Hair follicle dermal papilla cell (primary cell): ENCODE measurements at places on chromosomes 5 and 9. TPM values are rescaled to one million over a fixed set of nuclear protein-coding genes. Genes with fewer than 3 reads are reported as not detected.

SPATA31C1 gene
- not detected in 2 replicates for total RNA-seq

TMEM215 gene
- not detected in 2 replicates for total RNA-seq

SLC4A9 gene
- total RNA-seq: not detected in 2 replicates

GDNF gene
- 9.5 and 11.5 TPM in 2 replicates for total RNA-seq

MEIKIN gene
- not detected in 2 replicates for total RNA-seq

DMRT3 gene
- not detected in 2 replicates for total RNA-seq

KIF4B gene
- total RNA-seq: under 0.01 TPM in 1 of 2 replicates, not detected in the other

OSMR gene
- total RNA-seq: 72.5 and 103 TPM in 2 replicates

NMUR2 gene
- not detected in 2 replicates for total RNA-seq

LCN9 gene
- not detected in 2 replicates for total RNA-seq

CDO1 gene
- total RNA-seq: 3.6 and 4.7 TPM in 2 replicates

PCDHB15 gene
- total RNA-seq: 0.24 and 0.32 TPM in 2 replicates

ALDH1A1 gene
- total RNA-seq: 0.49 TPM in 1 of 2 replicates, not detected in the other

PPP1R26 gene
- 8.1 and 10.1 TPM in 2 replicates for total RNA-seq

HACD4 gene
- 14.5 and 19.0 TPM in 2 replicates for total RNA-seq

PCDH1 gene
- 1.2 and 1.5 TPM in 2 replicates for total RNA-seq

BRD9 gene
- 28.8 and 30.3 TPM in 2 replicates for total RNA-seq

SPINK7 gene
- not detected in 2 replicates for total RNA-seq

CHSY3 gene
- 9.5 and 14.9 TPM in 2 replicates for total RNA-seq

NTRK2 gene
- total RNA-seq: 3.1 and 3.5 TPM in 2 replicates

PLAC8L1 gene
- not detected in 2 replicates for total RNA-seq

TPPP gene
- total RNA-seq: under 0.01 and 0.12 TPM in 2 replicates

ACTL7A gene
- not detected in 2 replicates for total RNA-seq

CCDC152 gene
- 2.2 and 2.8 TPM in 2 replicates for total RNA-seq

GRM6 gene
- under 0.01 TPM in 1 of 2 replicates, not detected in the other for total RNA-seq

NMRK1 gene
- 22.6 and 25.5 TPM in 2 replicates for total RNA-seq

NEUROG1 gene
- total RNA-seq: not detected in 2 replicates

SHOC1 gene
- under 0.01 TPM in 1 of 2 replicates, not detected in the other for total RNA-seq

IPPK gene
- total RNA-seq: 10.7 and 13.8 TPM in 2 replicates

TMEM171 gene
- 27.3 and 42.5 TPM in 2 replicates for total RNA-seq

GLRA1 gene
- total RNA-seq: not detected in 2 replicates

NUTM2F gene
- not detected in 2 replicates for total RNA-seq

GPSM1 gene
- 74.6 and 85.5 TPM in 2 replicates for total RNA-seq

C5orf52 gene
- total RNA-seq: not detected in 2 replicates

PPIP5K2 gene
- 65.1 and 94.3 TPM in 2 replicates for total RNA-seq
